ENCODE measurements at places on chromosomes 2 and 18.

GRCh38 chr2:119649364-119649917 lies 29.6 kb upstream of the TMEM177 start:
- no peak for DNase-seq

GRCh38 chr2:189175869-189176433 lies 3.6 kb downstream of the COL5A2 start:
- no peak for DNase-seq

DNA sequence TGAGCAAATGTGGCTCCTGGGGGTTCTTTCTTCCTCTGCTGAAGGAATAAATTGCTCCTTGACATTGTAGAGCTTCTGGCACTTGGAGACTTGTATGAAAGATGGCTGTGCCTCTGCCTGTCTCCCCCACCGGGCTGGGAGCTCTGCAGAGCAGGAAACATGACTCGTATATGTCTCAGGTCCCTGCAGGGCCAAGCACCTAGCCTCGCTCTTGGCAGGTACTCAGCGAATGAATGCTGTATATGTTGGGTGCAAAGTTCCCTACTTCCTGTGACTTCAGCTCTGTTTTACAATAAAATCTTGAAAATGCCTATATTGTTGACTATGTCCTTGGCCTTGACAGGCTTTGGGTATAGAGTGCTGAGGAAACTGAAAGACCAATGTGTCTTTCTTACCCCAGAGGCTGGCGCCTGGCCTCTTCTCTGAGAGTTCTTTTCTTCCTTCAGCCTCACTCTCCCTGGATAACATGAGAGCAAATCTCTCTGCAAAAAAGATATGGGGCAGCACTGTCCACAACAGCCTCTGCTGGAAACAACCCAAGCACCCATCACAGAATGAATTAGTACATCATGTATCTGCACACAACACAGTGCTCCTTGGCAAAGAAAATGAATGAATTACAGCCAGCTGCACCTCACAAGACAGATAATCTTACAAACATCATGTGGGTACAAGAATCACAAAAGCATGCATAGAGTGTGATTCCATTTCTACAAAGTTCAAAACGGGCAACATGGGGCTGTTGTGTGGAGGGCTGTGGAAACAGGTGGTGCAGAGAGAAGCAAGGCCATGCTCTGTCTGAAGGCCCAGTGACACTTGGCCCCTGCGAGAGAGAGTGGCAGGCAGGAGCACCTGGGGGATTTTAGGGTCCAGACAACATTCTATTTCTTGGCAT lies 6.6 kb downstream of the IL1RN start:
- DNase-seq: no peak

DNA sequence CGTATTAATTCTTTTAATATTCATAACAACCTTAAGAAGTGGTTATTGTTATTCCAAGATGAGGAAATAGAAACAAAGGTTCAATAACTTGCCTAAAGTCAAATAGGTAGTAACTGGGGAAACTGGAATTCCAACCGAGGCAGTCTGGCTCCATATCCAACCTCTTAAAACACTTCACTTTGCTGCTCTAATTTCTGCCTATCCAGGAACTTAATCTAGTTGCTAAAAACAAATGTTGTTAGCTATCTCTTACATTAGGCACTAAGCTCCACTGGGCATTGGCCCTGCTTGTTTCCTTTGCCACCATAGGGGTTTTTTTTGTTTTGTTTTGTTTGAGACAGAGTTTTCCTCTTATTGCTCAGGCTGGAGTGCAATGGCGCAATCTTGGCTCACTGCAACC lies 24.8 kb downstream of the ERLEC1 start:
- no peak for DNase-seq

- DNase-seq: no peak
Observed at GRCh38 chr2:173978447-173978846, 13.3 kb upstream of the SP3 start.

- no peak for DNase-seq
Observed at GRCh38 chr2:205723179-205723578, 40.9 kb downstream of the NRP2 start.

DNA sequence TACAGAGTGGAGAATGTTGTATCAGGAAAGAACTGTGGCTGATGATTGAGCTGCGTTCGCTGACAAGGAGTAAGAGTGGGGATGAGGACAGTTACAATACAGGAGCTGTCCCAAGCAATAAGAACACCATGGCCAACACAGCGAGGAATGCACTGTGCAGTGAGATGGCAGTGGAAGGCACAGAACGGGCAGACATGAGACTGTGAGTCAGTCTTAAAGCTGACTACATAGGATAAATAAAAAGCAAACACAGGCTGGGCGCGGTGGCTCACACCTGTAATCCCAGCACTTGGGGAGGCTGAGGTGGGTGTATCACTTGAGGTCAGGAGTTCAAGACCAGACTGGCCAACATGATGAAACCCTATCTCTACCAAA lies 89.8 kb downstream of the CABYR start:
- DNase-seq: no peak

DNA sequence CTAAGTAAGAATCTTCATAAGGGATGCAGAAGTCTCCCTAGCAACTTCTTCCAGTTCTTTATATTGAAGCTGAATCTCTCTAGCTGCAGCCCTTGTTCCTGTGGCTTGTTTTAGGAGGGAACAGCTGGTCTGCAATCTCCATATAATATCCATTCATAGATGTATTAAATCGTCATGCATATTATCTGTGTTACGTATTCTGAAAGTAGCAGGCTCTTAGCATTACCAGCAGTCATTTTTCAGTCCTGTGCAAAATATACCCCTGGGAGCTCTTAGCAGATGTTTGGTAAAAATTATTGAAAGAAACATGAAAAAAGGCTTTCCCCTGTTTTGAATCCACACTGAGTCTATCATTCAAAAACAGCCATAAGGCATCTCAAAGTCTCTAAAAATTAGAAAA lies 385.3 kb downstream of the IRS1 start:
- no peak for DNase-seq

GRCh38 chr2:109193807-109194619 lies 65.0 kb downstream of the SH3RF3 start:
- no peak for DNase-seq

GRCh38 chr2:191682126-191682525 lies 4.2 kb downstream of the NABP1 start:
- no peak for DNase-seq

DNA sequence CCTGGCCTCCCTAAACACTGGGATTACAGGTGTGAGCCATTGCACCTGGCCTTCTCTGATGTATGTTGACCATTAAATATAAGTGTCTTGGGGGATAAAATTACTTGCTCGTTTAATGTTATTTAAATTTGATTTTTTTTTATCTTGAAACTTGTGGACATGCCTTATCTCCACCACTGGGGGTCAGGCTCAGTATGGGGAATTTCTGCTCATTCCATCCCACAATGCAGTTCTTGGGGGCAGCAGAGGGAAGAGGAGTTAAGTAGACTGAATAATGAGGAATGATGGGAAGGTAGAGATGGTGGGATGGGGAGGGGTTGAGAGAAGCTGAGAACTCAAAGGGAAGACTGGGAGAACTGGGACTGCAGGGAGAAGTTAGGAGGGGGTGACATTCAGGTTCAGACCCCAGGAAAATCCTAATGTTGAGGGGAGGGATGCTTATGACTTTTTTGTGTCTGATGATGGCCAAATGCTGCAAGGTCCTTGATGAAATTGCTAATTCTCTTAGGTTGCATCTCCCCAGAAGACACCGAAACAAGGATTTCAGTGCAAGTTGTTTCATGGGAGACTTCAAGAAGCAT lies 174.2 kb downstream of the MIB1 start:
- DNase-seq: peak; percentile 59

Data from kidney capillary endothelial cell (primary cell).